Activated CD4-positive, CD25-positive, alpha-beta regulatory T cell treated with anti-CD3 and anti-CD28 coated beads, Interleukin-2, amount 50 U/mL, for 72 hours (primary cell): ENCODE measurements at places on chromosomes 5 and 9.

DNA sequence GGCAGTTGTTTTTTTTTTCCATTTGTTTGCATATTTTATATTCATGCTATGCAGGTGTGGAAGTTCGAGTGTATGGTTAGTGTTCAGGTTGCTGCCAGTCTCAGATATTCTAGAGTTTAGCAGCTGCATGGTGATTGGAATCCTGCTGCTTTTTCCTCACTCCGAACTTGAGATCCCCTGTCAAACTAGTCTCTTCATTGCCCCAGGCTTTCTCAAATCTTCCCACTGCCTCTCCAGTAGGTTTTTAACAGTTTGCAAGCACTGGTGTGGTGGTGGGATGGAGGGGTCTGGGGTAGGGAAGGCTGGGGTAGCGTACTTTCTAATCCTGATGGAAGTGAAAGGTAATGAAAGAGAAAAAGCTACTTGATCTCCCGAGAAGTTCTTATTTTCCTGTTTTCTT is 112.9 kb downstream of the CHSY3 start:
- DNase-seq, result no peak

- no peak for DNase-seq
These were observed 2015.9 kb upstream of the CDH9 start for GRCh38 chr5:29054282-29054681.

DNA sequence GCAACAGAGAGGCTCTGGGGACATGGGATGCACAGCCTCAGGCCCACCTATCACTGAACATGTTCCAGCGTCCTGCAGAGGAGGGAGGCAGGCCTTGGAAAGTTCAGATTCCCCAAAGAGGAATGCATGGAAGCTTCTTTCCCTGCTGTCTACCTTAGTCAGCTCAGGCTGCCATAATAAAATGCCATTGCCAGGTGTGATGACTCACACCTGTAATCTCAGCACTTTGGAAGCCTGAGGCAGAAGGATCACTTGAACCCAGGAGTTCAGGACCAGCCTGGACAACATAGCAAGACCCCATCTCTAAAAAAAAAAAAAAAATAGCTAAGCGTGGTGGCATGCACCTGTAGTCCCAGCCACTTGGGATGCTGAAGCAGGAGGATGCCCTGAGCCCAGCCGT is 24.5 kb upstream of the TOR1B start:
- no peak for DNase-seq

DNA sequence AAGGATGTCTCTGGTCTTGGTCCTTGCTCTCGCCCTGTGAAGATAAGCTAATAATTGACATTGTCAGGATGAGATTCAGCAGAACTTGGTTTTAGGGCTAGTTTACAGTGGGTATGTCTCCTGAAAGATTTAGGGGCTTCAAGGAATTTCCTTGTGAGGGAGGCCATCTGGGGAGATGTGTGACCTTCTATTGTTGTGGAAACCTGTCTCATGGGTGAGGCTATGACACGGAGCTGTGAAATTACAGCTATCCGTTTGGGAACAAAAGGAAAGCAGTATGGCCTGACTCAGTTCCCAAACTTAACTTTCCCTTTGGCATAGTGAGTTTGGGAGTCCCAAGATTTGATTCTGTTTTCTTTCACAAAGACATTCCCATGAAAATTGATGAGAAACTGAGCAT is 142.0 kb downstream of the PARP8 start:
- no peak for DNase-seq
